Activated gamma-delta T cell (primary cell): ENCODE measurements at places on chromosomes 11 and 22.

- no peak for DNase-seq
Observed at GRCh38 chr11:116869610-116870009, 32.2 kb upstream of the APOA1 start.

GRCh38 chr22:44804327-44804726 is 52.0 kb downstream of the ARHGAP8 start:
- no peak for DNase-seq

DNA sequence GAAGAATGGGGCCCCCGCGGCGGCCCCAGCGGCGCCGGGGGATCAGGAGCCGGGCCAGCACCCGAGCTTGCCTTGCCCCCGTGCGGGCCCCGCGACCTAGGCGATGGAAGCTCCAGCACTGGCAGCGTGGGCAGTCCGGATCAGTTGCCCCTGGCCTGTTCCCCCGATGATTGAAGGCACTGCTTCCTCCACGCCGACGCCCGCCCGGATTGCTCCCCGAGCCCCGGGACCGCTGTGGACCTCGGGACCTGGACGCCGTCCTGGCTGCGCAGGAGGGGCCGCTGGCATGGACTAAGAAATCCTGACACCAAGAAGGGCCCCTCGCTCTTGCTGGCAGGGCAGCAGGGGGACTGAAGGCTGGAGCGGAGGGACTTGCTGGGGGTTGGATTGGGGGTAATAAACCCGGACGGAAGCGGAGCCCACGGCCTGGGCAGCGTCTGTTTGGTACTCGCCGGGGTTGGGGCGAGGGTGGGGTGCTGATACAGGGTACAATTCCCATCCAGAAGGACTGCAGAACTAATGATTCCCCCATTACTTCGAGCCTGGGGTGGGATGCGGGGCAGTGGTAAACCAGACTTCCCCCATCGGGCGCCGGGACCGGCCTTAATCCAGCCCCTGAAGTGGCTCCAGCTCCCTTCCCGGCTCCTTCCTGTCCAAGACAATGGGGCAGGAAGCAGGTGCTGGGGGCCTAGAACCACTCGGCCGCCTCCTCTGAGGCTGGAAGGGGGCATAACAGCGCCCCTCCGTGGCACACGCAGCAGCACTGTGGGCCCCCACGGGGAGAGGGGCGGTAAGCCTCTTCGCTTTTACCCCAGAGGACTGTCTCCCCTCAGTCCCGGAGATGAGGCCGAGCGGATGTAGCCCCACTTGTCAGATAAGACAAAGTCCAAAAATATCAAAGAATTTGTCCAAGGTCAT is 1.0 kb downstream of the CCDC85B start:
- no peak for DNase-seq

- DNase-seq, result no peak
Observed at GRCh38 chr11:130165601-130166456, 6.2 kb downstream of the ST14 start.

DNA sequence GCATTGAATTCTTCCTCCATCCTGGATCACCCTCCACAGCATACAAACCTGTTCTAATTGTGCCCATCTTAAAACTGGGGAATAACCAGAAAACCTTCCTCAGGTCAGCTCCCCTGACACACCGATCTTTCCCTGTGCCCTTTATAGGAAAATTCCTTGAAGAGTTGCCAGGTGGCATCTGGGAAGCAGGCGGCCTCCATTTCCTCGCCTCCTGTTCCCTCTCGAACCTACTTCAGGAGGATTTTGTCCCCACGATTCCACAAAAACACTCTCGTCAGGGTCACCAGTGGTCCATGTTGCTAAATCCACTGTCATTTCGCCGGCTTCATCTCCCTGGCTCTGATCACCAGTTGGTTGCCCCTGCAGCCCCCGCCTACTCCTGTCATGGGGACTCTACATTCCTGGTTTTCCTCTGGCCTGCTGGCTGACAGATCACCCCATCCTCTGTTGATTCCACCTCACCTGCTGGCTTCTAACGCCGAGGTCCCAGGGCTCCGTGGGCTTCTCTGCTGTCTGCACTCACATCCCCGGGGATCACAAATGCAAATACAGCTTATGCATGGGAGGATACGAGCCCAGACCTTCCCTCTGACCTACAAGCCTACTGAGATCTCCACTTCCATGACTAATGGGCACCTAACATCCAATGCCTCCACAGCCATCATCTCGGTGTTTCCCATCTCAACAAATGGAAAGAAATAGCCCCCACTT is 92.5 kb upstream of the PRDM11 start:
- DNase-seq, result no peak

GRCh38 chr22:36599771-36600170 is 70.8 kb upstream of the EIF3D start:
- no peak for DNase-seq
